D721Med (cell line): ENCODE measurements at places on chromosomes 4 and X.

DNA sequence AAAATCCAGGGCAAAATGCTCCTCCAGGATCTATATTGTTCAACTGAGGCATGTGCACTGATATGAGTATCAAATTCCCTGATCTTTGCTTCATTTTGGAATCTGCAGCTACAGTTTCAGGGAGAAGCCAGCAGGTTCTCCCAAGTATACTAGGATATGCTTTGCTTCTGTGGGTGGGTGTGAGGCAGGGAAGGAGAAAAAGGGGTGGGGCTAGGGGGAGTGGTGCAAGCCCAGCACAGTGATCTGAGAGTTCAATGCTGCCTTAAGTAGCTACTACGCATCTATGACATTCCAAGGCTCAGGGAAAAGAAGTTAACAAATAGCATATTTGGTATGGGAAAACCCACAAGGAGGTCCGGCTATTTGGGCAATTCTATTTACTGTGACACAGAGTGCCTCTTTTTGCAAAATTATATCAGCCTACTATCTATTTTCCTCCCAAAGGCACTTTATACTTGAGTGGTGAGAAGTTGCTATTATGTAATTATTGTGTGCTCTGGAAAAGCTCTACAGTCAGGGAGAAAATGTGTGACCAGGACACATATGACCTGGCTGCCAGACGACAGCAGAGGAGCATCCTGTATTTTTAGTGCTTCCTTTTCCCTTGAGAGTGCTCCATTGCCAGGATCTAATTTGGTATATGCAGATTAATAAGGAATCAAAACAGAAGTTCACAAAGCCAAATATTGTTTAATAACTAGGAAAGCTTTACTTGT lies 162.0 kb downstream of the RNF150 start:
- no peak for DNase-seq

- DNase-seq = no peak
These were observed 13.8 kb upstream of the ENOX2 start for GRCh38 chrX:130916636-130917422.

DNA sequence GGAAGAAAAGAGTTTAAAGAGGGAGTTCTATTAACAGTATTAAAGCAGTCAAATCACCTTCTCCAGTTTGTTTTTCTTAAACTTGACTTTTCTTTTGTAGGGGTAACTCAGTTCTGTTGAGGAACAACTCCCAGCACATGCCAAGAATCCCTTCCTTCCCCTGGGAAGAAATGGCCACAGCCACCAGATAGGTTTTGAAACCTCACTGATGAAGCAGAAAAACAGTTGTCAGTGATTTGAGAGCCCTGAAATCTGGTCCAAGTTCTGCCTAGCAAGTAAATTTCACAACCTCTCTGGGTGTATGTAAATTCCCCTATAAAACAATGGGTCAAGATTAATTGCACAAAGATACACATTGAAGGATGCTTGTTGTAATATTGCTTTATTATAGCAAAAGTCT lies 167.1 kb downstream of the DHX15 start:
- no peak for DNase-seq

- DNase-seq = no peak
These were observed 8.6 kb downstream of the LANCL3 start for GRCh38 chrX:37580080-37580479.

- no peak for DNase-seq
These were observed 2.3 kb downstream of the ZNF827 start for GRCh38 chr4:145936142-145936996.

- no peak for DNase-seq
These were observed 173.1 kb upstream of the KLF3 start for GRCh38 chr4:38490753-38491446.

DNA sequence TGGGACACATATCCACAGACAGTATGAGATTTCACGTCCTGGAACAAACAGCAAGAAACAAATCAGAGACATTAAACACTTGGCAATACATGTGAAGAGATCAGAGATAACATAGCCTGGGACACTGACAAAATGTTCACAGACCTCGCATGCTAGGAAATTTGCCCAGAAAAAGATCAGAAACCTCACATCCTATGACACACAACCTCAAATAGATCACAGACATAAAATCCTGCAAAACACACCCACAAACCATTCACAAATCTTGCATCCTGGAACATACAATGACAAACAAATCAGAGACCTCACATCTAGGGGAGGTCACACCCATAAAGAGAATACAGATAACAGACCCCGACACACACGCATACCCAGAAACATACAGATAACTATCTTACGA lies 18.0 kb downstream of the SUV39H1 start:
- DNase-seq = no peak
